ENCODE measurements at places on chromosomes 5 and 9.

- DNase-seq, result no peak
Measured at GRCh38 chr9:123776708-123777537, 153.0 kb downstream of the DENND1A start.

- DNase-seq, result peak; percentile 86
Measured at GRCh38 chr9:92133949-92134604, 18.9 kb upstream of the SPTLC1 start.

DNA sequence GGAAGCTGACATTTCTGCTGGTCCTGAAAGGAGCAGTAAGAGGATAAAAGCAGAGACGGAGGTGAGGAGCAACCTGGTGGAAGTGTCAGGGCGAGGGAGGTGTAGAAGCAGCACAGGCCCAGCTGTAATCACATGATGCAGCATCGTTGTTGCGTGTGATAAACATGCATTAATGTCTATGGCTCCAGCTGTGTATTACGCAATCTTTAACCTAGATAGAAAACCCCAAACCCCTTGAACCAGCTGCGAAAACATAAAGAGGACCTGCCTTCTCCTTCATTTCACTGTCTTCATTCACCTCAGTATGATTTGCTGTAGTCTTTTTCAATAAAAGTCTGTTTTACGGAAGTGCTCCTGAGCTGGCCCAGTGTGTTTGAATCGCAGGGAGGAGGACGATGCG lies 162.9 kb downstream of the NTRK2 start:
- no peak for DNase-seq

GRCh38 chr5:159764283-159765134 lies 151.8 kb upstream of the ADRA1B start:
- peak; percentile 8 for DNase-seq

- DNase-seq, result no peak
Measured at GRCh38 chr5:1103093-1103492, 8.8 kb downstream of the SLC12A7 start.

Data from stomach (tissue), 19 donors.